CD4-positive, alpha-beta T cell treated with Interleukin-12 subunit alpha and Interleukin-12 subunit beta, for 1 hour (primary cell): ENCODE measurements at places on chromosomes 1 and 21.

GRCh38 chr1:241228339-241228738 is 128.7 kb downstream of the RGS7 start:
- DNase-seq, result no peak

DNA sequence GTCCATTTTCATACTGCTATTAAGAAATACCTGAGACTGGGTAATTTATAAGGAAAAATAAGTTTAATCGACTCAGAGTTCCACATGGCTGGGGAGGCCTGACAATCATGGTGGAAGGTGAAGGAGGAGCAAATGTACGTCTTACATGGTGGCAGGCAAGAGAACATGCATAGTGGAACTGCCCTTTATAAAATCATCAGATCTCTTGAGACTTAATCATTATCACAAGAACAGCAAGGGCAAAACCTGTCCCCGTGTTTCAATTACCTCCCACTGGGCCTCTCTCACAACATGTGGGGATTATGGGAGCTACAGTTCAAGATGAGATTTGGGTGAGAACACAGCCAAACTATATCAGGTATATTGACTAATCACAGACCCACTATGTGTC is 370.2 kb upstream of the USP24 start:
- no peak for DNase-seq

GRCh38 chr1:50214717-50215116 is 106.0 kb downstream of the ELAVL4 start:
- DNase-seq, result no peak

GRCh38 chr1:234381699-234382555 is 8.7 kb downstream of the COA6 start:
- DNase-seq, result no peak
